ENCODE measurements at places on chromosomes 7 and 10.
A peak's percentile ranks its signal among the peaks of the same experiment; 100 is the strongest.

GRCh38 chr7:138449580-138449979 lies 10.5 kb upstream of the TRIM24 start:
- H3K27me3 ChIP-seq, result no peaks in the 10 kb centered on the region
- H3K27ac ChIP-seq, result no peak overlapping the region
- H3K4me3 ChIP-seq, result no peak overlapping the region

GRCh38 chr10:69629897-69630650 lies at the start of gene FAM241B:
Gene FAM241B (plus strand): TSS chr10:69630247. CDS start chr10:69631744, 1,497 bp downstream.
- H3K27me3 ChIP-seq, result no peaks in the 10 kb centered on the region
- DNase-seq, result peak; percentile 84
- H3K36me3 ChIP-seq, result no peaks in the 10 kb centered on the region
- no peaks in the 10 kb centered on the region for H3K4me1 ChIP-seq
- no peak within 1 kb of the TSS for H3K27ac ChIP-seq

DNA sequence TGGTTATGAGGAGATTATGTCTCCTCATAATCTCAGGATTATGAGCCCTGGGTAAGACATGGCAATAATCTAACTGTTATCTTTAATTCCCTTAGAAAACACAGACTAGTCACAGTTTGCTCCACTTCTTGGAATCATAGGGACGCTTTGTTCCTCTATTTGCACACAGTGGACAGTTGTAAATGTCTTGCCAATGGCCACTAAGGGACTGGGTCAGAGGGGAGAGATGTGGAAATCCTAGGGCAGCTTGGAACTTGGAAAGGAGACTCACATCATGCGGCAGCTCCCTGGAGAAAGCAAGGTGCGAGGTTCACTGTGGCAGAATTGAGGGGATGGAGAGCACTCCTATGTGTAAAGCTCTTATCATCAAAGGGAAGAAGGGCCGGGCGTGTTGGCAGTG lies 266.1 kb downstream of the PRPF18 start:
- H3K4me1 ChIP-seq, result no peaks in the 10 kb centered on the region
- no peak overlapping the region for H3K4me3 ChIP-seq
- no peaks in the 10 kb centered on the region for H3K27me3 ChIP-seq
- H3K36me3 ChIP-seq, result no peaks in the 10 kb centered on the region
- no peak for DNase-seq
- no peak overlapping the region for H3K27ac ChIP-seq

DNA sequence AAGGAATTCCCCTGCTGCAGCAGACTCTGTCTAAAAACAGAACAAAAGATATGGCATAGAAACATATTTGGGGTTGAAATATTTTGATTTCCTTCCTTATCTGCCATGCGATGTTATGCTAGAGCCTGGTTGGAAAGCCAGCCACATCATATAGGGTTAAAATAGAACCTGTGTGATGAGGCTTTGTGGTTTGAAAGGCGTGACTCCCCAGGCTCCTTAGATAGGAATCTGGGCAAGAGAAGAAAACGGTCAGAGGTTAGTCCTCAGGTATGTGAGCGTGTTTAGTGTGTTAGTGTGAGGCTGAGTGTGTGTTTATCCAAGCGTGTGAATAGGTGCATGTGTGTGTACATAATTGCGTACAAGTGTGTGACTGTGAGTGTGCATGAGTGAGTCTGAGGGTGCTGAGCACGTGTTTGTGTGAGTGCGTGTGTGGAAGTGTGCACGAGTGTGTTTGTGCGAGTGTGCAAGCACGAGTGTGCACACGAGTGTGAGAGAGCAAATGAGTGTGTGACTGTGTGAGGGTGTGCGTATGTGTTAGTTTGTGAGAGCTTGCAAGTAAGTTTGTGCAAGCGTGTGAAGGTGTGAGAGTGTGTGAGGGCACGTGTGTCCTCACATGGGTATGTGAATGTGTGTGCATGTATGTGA lies 79.9 kb downstream of the COL26A1 start:
- no peak for DNase-seq
- no peaks in the 10 kb centered on the region for H3K36me3 ChIP-seq
- no peak overlapping the region for H3K27ac ChIP-seq
- no peaks in the 10 kb centered on the region for H3K27me3 ChIP-seq
- no peaks in the 10 kb centered on the region for H3K4me1 ChIP-seq

GRCh38 chr7:111043561-111043960 lies 47.4 kb upstream of the LRRN3 start:
- no peaks in the 10 kb centered on the region for H3K4me1 ChIP-seq
- H3K27ac ChIP-seq, result no peak overlapping the region
- H3K4me3 ChIP-seq, result no peak overlapping the region
- H3K27me3 ChIP-seq, result no peaks in the 10 kb centered on the region
- no peaks in the 10 kb centered on the region for H3K36me3 ChIP-seq

GRCh38 chr7:98126311-98127142 lies 19.9 kb downstream of the LMTK2 start:
- no peak for DNase-seq
- no peaks in the 10 kb centered on the region for H3K27me3 ChIP-seq
- peaks cover 8% of the 10 kb centered on the region for H3K4me1 ChIP-seq
- no peaks in the 10 kb centered on the region for H3K36me3 ChIP-seq
- no peak overlapping the region for H3K4me3 ChIP-seq
- peak overlapping the region; percentile 16 for H3K27ac ChIP-seq

- H3K36me3 ChIP-seq, result no peaks in the 10 kb centered on the region
- no peak overlapping the region for H3K4me3 ChIP-seq
- DNase-seq, result no peak
- no peaks in the 10 kb centered on the region for H3K4me1 ChIP-seq
- H3K27ac ChIP-seq, result peak overlapping the region; percentile 23
These were observed 14.9 kb upstream of the GIMAP8 start for GRCh38 chr7:150435390-150436073.

- no peaks in the 10 kb centered on the region for H3K27me3 ChIP-seq
- H3K4me3 ChIP-seq, result no peak overlapping the region
- H3K4me1 ChIP-seq, result no peaks in the 10 kb centered on the region
- no peak for DNase-seq
- no peaks in the 10 kb centered on the region for H3K36me3 ChIP-seq
These were observed 8.3 kb upstream of the SLC25A13 start for GRCh38 chr7:96330193-96330592.

DNA sequence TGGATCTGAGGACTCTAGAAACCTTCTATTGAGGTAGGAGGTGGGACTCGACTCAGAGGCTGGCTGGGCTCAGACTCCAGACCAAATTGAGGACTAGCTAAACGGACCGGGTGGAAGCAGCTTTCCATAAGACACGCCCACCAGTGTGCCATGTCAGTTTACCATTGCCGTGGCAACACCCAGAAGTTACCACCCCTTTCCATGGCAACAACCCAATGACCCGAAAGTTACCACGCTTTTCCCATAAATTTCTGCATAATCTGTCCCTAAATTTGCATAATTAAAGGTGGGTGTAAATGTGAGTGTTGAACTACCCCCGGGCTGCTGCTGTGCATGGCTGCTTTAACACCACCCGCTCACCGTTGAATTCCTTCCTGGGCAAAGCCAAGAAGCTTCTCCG lies 58.9 kb downstream of the MICALL2 start:
- no peak overlapping the region for H3K27ac ChIP-seq
- no peak overlapping the region for H3K4me3 ChIP-seq
- no peaks in the 10 kb centered on the region for H3K36me3 ChIP-seq
- no peak for DNase-seq
- H3K27me3 ChIP-seq, result no peaks in the 10 kb centered on the region

DNA sequence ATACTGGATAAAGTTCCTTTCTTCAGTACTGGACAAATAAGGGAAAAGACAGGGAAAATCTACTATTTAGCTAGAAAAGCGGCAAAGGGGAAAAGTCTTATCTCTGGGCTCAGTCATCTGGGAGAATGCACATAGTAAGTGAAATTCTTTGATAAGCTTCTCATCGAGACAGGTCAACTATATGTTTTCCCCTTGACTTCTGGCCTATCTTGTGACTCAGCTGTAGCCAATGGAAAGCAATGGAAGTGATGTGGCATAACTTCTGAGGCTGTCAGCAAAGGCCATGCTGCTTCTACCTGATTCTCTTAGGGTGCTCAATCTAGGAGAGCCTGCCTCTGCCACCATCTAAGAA lies 91.9 kb downstream of the PCGF5 start:
- H3K27ac ChIP-seq, result no peak overlapping the region
- no peak for DNase-seq
- no peaks in the 10 kb centered on the region for H3K4me1 ChIP-seq
- no peaks in the 10 kb centered on the region for H3K27me3 ChIP-seq
- no peaks in the 10 kb centered on the region for H3K36me3 ChIP-seq
- no peak overlapping the region for H3K4me3 ChIP-seq

DNA sequence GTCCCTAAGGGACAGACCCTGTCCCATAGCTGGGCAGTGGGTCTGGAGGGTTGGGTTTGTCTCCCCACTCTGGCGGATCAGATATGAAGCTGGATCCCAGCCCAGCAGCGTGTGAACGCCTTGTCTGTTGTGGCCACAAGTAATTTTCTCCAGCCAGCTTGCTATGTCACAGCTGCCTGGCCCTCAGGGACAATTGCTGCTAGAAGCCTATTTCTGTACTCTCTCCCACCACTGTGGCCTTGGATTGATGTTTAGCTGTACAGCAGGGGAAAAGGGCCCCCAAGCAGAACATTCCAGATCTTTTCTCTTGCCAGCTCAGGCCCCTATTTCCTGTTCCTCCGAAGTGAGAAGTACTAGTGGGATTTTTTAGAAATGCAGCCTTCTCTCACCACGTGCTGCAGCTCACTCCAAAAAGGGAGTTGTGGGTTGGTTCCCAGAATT lies 53.5 kb upstream of the WAC start:
- DNase-seq, result no peak
- no peak overlapping the region for H3K27ac ChIP-seq

DNA sequence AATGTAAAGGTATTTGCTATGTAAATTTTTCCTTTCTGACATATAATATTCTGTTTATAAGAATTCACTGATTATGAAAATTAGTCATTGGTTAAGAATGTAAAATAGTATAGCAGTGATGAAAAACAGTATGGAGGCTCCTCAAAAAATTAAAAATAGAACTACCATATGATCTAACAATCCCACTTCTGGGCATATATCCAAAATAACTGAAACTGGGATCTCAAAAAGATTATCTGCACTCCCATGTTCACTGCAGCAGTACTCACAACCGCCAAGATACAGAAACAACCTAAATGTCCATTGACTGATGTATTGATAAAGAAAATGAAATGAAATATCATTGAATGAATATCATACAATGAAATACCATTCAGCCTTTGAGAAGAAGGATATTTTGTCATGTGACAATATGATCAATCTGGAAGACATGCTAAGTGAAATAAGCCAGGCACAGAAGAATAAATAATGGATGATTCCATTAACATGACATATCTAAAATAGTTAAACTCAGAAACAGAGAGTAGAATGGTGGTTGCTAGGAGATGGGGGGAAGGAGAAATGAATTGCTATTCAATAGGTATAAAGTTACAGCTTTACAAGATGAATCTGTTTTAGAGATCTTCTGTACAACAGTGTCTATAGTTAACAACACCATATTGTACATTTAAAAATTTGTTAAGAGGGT lies 14.0 kb downstream of the C10orf88 start:
- no peaks in the 10 kb centered on the region for H3K36me3 ChIP-seq
- no peak overlapping the region for H3K27ac ChIP-seq
- no peak for DNase-seq

DNA sequence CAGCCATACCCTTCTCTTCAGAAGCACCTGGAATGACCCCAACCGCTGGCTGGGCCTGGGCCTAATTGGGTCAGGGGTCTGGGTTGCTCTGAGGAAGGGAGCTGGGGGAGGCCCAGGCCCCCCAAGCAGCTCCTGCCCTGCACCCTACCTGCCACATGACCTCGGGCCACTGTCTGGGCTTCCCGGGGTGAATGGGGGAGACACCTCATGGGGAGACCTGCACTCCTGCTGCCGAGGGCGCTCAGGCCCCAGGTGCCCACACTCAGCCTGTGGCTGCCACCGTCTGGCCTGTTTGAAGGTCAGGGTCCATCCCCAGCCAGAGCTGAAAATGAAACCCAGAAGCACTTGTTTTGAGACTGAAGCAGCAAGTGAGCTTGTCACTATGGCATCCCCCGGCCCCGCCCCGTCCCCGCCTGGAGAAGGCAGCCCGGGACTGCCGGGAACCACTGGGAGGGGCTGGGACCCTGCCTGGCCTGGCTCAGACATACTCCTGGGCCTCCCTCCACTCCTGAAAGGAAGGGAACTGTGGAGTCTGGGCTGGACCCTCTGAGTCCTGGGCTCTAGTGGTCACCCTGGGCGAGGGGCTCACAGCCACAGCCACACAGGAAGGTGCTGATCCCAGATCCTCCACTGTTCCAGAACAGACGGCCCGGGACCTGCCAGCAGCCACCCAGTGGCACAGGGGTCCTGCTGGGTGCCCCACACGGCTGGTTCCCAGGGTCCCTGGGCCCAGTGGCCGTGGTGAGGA lies 7.4 kb upstream of the MICALL2 start:
- H3K27ac ChIP-seq, result peak overlapping the region; percentile 41
- H3K4me1 ChIP-seq, result peaks cover 6% of the 10 kb centered on the region

DNA sequence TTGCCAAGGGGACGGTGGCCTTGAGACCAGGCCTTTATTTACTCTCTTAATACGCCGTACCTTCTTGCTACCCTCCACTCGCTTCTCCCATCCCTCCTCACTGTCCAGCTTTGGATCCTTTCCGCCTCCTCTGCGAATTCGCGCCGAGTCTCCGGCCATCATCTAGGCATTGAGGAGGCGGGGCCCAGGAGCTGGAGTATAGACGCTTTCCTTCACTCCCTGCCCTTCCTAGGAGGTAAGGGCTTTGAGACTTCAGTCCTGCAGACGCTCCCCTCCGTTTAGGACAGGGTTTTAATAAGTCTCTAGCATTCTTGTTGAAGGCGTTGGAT lies 538 bp downstream of the TFAM start:
- peak overlapping the region; percentile 43 for H3K27ac ChIP-seq
- no peaks in the 10 kb centered on the region for H3K4me1 ChIP-seq
- peak overlapping the region; percentile 51 for H3K4me3 ChIP-seq
- DNase-seq, result peak; percentile 59
- no peaks in the 10 kb centered on the region for H3K36me3 ChIP-seq

GRCh38 chr10:118790058-118790457 lies 35.3 kb upstream of the CACUL1 start:
- no peak overlapping the region for H3K4me3 ChIP-seq
- H3K36me3 ChIP-seq, result no peaks in the 10 kb centered on the region
- no peak for DNase-seq
- H3K27me3 ChIP-seq, result no peaks in the 10 kb centered on the region
- H3K27ac ChIP-seq, result no peak overlapping the region
- no peaks in the 10 kb centered on the region for H3K4me1 ChIP-seq

DNA sequence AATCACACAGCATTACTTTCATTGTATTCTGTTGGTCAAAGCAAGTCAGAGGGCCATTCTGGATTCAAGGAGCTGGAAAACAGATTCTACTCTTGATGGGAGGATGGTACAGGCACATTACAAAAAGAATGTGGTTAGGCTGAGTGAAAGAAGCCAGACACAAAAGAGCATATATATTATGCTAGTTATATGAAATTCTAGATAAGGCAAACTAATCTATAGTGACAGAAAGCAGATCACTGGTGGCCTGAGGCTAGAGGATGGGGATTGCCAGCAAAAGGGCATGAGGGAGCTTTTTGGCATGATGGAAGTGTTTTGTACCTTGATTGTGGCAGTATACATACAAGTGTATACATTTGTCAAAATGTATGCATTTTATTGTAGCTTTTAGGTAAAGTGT lies 96.8 kb downstream of the SPAG6 start:
- H3K27ac ChIP-seq, result no peak overlapping the region
- H3K27me3 ChIP-seq, result no peaks in the 10 kb centered on the region
- no peak for DNase-seq
- H3K4me1 ChIP-seq, result peaks cover 14% of the 10 kb centered on the region

- H3K27ac ChIP-seq, result no peak overlapping the region
- H3K4me1 ChIP-seq, result no peaks in the 10 kb centered on the region
- peak; percentile 16 for DNase-seq
- H3K36me3 ChIP-seq, result no peaks in the 10 kb centered on the region
- peaks cover 4% of the 10 kb centered on the region for H3K27me3 ChIP-seq
These were observed 38.1 kb downstream of the RASGEF1A start for GRCh38 chr10:43228783-43229207.

All from pancreas (tissue), 10 donors.